ENCODE measurements at places on chromosomes 12 and 14.

DNA sequence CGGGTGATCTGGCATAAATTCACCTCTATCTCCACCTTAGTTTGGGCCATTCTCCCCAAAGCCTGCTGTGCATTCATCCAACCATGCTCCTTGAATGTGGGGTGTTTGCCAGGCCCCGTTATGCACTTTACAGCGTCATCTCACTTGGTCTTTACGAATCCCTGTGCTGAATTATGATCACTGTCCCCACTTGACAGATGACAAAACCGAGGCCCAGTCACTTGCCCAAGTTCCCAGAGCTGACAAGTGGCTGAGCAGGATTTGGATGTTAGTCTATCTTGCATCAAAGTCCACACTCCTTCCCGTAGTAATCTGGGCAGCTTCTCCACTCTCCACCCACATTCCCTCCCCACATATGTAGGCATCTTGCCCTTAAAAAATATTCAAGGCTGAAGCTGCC, 44.8 kb downstream of the WSCD2 start:
- DNase-seq: no peak

GRCh38 chr14:92411941-92412340, 89.0 kb downstream of the SLC24A4 start:
- DNase-seq: no peak

DNA sequence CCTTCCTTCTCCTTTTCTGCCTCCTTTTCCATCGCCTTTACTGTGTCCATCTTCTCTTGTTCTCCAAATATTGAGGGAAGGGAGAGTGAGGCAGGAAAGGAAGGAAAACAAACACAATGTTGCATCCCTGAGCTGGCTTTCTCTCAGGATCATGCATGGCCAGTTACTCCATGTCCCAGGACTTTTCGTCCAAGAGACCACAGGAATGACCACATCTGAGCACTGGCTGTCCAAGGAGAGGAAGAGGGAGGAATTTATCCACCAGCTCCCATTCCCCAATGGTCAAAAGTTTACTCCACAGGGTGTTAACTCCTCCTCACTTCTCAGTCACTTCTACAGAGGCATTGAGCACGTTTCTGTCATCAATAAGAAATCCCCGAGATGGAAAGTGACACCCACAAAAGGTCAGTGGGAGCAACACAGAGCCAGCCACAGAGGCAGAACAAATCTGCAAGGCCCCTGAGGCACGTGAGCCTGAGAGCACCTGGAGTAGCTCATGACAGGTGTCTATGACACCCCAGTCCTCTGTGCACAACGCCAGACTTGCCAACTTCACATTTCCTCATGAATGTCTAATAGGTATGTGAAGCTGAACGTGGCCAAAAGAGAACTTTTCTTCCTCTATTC, 177.3 kb upstream of the NUDT4 start:
- DNase-seq: no peak

DNA sequence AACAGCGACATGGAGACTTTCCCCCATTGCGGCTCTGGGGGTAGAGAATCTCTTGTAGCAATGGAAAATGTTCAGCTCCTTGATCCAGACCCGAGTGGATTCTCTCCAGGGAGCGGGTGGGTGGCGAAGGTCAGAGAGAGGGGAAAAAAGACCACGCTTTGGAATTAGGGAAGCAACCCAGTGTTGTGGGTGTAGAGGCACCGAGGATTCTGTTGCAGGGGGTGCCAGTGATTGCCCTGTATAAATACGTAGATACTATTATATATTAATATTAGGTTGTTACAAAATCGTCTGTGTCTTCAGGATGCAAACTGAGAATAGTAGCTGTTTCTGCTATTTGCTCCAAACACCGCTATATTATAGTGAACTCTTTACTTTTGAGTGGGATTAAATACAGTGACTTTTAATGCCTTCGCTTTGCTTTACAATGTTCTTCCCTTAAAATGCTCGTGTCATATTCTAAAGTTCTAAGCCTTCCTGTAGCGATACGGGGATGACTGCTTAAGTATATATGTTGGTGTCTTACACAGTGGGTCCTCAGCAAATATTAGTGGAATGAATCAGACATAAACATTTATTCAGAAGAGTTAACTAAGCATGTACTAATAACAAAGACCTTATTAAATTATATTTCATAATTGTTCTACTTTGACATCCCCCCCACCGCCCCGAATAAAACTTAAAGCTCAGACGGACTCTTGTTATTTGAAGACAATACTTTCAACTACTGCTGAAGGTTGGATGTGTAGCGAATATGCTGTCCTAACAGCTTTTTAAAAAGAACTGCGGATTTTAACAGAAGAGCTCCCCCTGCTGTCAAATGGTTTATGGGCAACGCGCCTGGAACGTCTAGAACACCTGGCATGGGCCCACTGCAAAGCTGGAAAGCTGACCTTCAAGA, 136.4 kb upstream of the KRAS start:
- peak; percentile 74 for DNase-seq

DNA sequence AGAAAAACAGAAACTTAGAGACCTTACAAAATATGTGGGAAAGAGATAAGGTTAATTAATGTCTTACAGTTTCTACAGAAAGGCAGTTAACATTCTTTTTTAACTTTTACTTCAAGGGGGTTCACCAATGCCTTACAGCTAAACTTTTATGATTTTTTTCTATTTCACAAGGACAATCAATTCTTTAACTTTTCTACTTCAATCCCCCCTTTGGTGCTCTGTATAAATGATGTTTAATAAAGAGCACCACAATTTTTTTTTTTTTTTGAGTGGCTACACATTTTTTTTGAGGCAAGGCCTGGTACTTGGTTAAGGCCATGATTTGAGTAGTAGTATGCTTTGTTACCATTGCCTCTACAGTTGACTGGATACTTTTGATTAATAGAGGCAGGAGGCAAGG, 279.6 kb downstream of the PRKD1 start:
- no peak for DNase-seq

GRCh38 chr14:90569201-90569600, 172.4 kb downstream of the CALM1 start:
- DNase-seq: no peak

- DNase-seq: no peak
Measured at GRCh38 chr12:111445726-111446581, 40.2 kb downstream of the SH2B3 start.

- no peak for DNase-seq
Measured at GRCh38 chr14:88612981-88613380, 50.1 kb downstream of the ZC3H14 start.

DNA sequence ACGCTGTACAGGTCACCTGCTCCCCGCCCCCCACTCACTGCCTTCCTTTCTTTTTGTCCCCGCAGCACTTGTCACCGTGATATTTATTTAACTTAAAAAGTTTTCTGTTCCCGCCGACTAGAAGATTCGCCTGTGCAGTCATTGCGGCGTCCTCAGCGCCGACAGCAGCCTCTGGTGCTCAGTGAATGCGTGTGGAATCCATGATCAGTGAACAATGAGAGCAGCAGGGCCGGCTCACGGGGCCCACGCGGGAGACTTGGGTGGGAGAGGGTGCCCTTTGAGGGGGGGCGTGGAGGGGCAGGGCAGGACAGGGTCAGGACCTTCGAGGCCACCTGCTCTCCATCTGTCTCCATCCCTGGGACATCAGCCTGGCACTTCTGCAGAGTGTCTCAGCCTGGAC, 24.5 kb downstream of the BEGAIN start:
- no peak for DNase-seq

- DNase-seq: no peak
Measured at GRCh38 chr12:128844031-128844635, 9.1 kb upstream of the GLT1D1 start.

Data from fibroblast of skin of left biceps (primary cell).